AG04449 (cell line): ENCODE measurements at places on chromosomes 7 and 10.

DNA sequence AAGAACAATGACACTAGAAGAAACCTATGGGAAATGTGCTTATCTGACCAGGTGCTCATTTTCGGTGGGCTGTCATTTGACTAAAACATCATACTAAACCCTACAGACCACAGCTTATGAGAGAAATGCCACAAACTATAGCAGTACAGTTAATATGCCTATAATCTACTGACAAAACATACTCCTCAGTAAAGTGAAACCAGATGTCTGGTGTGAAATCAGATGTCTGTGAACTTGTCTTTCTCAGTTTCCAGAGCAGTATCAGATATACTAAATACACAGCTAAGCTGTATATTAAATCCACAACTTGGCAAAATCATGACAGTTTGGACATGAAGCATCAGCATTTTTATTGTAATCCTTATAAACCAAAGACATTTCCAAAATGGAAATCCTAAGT lies 3.3 kb downstream of the IMMP2L start:
- DNase-seq = no peak

DNA sequence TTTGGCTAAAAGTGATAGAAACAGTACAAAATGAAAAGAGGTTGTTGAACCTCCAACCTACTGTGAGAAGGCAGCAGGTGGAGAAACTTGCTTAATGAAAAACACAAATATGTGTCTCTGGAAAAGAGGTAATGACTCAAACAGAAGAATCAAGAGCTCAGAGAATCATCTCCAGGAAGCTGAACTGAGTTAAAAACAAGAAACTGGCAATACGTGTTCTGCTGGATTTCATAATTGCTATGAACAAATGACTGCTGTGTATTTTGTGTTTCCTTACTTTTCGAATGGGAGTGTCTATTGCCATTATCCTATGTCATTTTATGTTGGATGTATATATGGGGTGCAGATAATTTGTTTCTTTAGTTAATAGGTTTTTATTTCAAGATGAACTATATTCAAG lies 401.1 kb downstream of the DGKB start:
- no peak for DNase-seq

GRCh38 chr10:76236356-76236755 lies 804.9 kb downstream of the LRMDA start:
- no peak for DNase-seq

DNA sequence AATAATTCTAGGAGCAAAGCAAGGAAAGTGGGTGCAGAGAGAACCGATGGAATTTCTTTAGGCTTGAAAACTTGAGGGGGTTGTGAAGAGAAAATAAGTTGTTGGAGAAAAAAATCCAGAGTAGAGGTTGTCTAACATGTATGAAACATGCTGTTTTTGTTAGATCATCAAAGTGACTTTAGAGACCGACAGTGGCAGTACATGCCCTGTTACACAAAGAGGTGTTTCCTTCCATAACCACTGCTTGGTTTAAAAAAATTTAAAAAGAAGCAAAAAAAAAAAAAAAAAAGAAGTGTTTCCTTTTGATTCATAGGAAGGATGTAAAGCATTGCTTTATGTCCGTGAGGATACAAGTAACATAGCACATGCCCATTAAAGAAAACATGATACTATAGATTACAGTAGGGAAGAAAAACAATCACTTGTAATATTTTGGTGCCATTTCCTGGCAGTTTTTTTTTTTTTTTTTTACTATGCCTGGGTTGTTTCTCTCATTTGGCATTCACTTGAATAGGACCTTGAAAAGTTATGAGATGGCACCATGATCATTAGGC lies 6.1 kb downstream of the ENTPD1 start:
- DNase-seq = no peak

DNA sequence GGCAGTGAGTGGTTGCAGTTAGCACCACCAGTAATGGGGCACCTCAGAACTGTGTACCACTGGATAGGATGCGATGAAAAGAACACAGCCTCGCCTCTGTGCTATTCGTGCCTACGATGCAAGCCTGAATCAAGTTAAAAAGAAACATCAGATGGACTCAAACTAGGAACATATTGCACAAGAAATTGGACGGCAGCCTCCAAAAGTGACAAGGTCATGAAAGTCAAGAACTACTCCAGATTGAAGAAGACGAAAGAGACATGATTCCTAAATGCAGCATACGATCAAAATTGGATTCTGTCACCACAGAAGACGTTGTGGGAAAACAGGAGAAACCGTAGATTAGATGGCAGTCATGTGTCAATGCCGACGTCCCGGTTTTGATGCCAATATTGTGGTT lies 648.1 kb upstream of the FOXK1 start:
- no peak for DNase-seq

- DNase-seq = no peak
Measured at GRCh38 chr7:104998040-104998752, 15.8 kb upstream of the KMT2E start.

DNA sequence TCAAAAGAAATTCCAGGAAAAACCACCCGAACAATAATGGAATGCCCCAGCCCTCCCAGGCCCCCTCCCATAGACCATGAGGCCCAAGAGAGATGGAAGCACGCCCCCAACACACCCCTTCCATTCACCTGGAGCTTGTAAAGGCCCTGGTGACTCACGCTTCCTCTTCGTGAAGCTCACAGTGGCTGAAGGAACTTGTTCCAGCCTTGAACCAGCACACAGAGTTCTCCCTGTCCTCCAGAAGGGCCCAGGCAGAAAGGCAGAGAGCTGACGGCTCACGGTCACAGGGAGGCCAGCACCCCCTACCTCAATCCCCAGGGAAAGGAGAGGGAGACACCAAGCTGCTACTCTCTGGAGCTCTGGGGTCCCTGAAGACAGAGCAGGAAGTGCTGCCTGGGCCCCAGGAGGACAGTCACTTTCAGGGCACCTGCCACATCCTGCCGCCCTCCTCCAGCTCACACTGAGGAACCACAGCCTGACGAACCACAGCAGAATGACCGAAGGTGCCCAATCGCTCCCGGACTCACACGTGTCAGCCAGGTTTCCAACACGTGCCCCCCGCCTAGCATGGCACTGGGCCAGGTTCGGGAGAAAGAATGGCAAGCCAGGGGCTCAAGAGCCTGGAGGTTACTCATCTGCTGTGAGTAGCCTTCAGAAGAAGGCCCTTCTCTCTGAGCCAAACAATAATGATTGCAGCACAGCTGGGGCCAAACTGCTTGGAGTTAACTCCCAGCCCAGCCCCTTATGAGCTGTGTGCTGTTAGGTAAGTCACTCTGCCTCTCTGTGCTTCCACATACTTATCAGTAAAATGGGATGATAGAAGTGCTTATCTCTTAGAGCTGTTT lies 52.8 kb downstream of the DLG5 start:
- DNase-seq = peak; percentile 7

GRCh38 chr10:75297021-75297599 lies 61.4 kb upstream of the COMTD1 start:
- DNase-seq = no peak

- DNase-seq = no peak
Measured at GRCh38 chr10:77121829-77122228, 515.8 kb downstream of the KCNMA1 start.

- DNase-seq = no peak
Measured at GRCh38 chr7:128889121-128889520, 21.4 kb downstream of the KCP start.

GRCh38 chr10:131724891-131725580 lies 175.8 kb upstream of the PPP2R2D start:
- no peak for DNase-seq

GRCh38 chr10:1522237-1522636 lies 215.1 kb downstream of the ADARB2 start:
- no peak for DNase-seq

- DNase-seq = no peak
Measured at GRCh38 chr10:87635498-87636312, 24.0 kb upstream of the PAPSS2 start.

DNA sequence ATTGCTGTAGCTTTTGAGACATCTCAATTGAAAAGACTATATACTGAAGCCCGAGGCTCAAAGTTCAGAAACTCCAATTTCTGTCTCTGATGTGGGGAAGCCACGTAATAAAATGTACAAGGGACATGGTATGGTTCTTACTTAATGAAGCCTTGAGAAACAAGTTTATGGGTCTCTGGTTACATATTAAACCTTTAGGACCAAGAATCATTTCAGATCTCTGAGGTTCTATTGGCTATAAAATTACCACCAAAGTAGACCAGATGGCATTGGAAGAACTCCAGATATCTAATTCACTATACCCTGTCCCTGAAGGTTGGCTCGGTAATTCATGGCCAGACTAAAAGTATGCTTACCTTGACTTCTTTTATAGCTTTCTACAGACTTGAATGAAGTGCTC lies 23.7 kb downstream of the STAMBPL1 start:
- no peak for DNase-seq

- DNase-seq = peak; percentile 60
Measured at GRCh38 chr10:132571650-132572544, 34.3 kb downstream of the INPP5A start.

DNA sequence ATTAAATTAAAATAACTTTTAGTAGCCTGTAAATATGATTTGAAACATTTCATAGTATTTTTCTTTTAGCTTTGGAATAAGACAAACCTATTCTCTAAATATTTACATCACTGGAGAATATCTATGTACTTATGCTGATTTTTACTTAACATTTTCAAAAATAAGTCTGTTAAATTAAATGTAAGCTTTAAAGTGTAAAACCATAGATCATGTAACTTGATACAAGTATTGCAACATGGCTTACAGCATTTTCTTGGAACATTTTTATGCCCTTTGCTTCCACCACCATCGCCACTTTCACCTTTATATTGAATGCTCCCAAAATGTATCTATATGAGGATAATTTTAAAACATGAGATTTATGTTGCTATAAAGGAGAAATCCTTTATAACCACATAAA lies 427.1 kb downstream of the GFRA1 start:
- no peak for DNase-seq

- no peak for DNase-seq
Measured at GRCh38 chr7:64651203-64651602, 14.7 kb upstream of the ZNF107 start.
